ENCODE measurements at places on chromosomes 1 and 21.
A peak's percentile ranks its signal among the peaks of the same experiment; 100 is the strongest.

DNA sequence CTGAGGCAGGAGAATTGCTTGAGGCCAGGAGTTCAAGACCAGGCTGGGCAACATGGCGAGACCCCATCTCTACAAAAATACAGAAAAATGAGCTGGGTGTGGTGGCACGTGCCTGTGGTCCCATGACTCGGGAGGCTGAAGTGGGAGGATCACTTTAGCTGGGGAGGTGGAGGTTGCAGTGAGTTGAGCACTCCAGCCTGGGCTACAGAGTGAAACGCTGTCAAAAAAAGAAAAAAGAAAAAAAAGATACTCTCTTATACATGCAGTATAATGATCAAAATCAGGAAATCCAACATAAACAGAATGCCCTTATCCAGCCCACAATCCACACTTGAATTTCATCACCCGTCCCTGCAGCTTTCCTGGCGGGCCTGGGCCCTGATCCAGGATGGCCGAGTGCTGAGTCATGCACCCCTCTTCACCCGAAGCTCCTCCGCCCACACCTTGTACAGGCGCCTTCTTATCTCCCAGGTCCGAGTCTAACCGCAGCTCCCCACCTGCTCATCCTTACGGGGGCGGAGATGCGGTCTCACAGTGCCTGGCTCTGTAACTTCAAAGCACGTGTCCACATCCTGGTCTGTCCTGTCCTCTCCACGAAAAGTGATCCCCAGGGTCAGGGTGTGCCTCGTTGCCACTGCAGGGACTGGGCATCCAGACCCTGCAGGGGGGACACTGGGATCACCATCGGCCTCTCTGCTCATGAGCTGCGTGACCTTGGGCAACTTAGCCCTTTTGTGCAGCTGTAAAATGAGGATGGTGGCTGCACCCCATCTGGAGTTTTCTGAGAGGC lies 120.2 kb upstream of the SLC45A1 start:
- DNase-seq: no peak

DNA sequence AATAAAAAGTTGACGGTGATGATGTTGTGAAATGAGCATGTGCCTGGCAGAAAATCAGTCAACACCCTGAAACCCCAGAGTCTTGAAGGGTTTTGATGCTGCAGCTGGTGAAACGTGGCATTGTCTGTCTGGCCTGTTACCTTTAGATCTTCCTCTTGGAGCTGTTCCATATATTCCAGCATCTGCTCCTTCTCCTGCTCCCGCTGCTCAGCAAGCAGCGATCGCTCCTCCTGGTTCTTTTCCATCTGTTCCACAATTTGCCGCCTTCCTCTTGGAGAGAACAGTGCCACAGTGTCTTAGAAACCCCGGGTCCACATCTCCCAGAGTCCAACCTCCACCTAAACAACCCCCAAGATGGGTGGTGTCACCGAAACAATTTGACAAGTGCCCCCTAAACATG lies 15.7 kb downstream of the CFAP45 start:
- no peak for DNase-seq

GRCh38 chr21:42523941-42524340 lies 10.3 kb downstream of the SLC37A1 start:
- no peak for DNase-seq

- DNase-seq: no peak
These were observed 53.0 kb upstream of the PRELP start for GRCh38 chr1:203422656-203423055.

GRCh38 chr1:38243106-38243505 lies 196.5 kb upstream of the POU3F1 start:
- no peak for DNase-seq

DNA sequence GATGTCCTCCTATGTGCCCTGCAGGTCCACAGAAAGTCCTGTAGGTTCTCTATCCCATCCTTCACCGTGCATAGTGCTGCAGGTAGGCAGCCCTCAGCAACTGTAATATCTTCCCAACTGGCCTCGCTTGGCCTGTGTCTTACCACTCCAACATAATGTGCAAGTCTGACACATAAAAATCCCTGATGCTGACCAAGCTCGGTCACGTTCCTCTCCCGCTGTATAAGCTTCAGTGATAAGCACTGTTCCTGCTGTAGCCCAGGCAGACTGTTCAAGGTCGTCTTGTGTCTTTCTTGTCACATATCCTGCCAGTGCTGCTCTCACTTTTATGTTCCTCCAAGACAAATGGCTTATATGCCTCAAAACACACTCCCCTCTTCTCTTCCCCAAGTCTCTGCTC lies 19.4 kb upstream of the KCNE1 start:
- no peak for DNase-seq

DNA sequence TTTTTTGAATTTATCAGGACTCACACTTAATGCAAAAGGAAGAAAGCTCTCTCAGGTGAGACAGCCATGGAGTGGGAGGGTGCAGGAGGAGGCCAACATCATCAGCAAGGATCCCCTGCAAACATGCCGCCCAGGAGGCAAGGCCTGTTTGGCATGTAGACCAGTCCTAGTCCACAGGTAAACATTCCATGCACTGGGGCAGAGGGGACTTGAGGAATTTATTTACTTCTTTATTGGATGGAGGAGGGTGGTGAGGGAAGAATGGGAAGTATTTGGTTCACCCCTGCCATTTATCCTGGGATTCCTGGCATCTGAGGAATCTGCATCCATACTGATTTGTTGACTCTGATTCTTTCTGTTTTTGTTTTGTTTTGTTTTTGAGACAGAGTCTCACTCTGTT lies 1.5 kb upstream of the UQCRHL start:
- DNase-seq: no peak

DNA sequence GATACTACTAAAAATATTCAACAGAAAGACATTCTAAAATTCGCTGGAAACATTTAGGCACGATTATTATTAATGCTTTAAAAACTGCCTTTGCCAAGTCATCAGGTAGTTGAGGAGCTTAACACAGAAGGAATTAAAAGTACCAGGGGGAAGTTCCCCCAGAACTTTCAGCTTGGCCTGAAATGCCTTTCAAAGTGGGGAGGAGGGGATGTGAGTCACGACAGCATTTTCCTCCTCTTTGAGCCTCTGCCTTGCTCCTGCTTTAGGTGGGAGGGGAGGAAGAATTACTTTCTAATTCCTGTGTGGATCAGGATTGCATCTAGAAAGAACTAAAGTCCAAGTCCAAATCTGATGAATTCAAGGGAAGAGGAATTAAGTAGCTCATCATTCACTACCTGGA lies 183.7 kb downstream of the CLIC6 start:
- DNase-seq: no peak

GRCh38 chr1:23282957-23283356 lies 61.1 kb downstream of the HNRNPR start:
- DNase-seq: no peak

- no peak for DNase-seq
These were observed 565.4 kb downstream of the LMO4 start for GRCh38 chr1:87894062-87894461.

DNA sequence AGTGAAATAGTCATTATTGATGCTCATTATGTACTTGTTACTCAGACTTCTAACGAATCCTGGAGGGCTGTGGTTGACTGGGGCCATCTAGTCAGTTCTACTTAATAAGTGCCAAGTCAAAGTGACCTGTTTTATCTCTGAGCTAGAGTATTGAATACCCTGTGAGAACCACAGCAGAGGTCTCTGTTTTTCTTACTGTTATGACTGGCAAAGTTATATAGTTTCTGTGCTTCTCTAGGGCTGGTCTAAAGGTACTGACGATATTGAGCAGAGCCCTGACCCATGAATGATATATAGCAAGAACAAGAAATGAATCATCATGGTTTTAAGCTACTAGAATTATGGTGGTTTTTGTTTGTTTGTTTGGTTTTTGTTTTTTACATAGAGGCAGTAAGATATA lies 555.8 kb downstream of the PLA2G4A start:
- no peak for DNase-seq

GRCh38 chr1:223803211-223803610 lies 42.5 kb downstream of the TP53BP2 start:
- DNase-seq: no peak

- no peak for DNase-seq
These were observed 104.2 kb upstream of the SOX13 start for GRCh38 chr1:203968761-203969160.

GRCh38 chr1:3993619-3994375 lies 93.7 kb upstream of the C1orf174 start:
- DNase-seq: no peak

- DNase-seq: no peak
These were observed 67.2 kb downstream of the FAM163A start for GRCh38 chr1:179810367-179810715.

- no peak for DNase-seq
These were observed 7.2 kb upstream of the FBXO28 start for GRCh38 chr1:224106568-224107281.

DNA sequence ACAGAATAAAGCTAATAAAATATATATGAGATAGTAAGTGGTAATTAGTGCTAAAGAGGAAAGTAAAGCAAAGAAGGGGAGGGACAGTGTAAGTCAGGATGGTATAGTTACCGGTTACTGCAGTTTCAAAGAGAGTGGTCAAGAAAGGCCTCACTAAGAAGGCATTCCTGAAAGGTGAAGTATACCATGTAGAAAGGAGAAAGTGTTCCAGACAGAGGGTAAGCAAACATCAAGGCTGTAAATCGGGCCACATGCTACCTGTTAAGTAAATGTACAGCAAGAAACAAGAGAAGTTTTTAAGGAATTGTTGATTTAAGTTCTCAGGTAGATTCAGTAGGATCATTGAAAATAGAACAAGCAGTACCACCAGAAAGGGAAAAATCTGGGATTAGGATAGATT lies 9.7 kb downstream of the DESI2 start:
- no peak for DNase-seq

DNA sequence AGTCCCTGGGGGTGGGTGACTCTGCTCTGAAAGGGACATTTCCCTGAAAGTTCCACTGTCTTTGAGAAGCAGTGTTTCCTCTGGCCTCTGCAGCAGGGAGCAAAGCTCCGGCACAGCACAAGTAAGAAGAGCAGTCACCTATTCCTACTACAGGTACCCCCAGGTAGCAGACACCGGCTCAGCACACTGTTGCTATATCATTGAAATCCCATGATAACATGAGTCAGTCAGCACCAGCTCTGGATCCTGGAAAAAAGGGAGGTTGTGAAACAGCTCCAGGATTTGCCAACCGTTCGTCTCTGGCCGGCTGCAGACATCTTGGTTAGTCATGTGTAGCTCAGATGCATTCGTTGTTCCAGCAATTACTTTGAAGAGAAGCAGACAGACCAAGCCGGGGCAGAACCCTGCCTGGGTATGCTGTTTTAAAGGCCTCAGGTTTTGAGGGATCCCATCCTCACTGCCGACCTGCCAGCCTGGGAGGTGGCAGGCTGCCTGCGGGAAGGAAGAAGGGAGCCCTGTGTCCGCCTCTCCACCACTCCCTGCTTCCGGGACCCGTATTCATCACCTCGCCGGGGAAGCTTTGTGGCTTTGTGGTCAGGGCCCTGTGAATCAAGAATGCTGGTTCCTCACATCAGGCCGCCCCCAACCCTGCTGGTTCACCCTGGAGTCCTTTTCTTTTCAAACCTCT lies 139.2 kb downstream of the CLIC6 start:
- DNase-seq: peak; percentile 71

DNA sequence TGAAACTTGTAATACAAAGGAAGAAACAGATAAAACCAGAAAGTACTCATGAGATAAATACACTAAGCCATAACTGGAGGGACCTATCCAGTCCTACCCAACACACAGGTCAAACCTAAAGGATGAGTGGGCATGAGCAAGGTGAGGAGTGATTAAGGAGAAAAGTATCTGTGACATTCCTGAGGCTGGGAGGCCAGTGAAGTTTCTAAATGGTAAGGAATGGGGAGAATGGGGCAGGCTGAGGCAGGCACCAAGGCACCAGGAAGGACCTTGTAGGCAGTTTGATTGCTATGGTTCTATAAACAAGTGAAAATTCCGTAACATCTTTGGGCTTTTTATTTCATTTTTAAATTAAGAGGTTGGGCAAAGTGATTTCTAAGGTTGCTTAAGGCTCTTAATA lies 10.4 kb downstream of the DDX59 start:
- no peak for DNase-seq

- no peak for DNase-seq
These were observed 153.9 kb downstream of the FMN2 start for GRCh38 chr1:240245629-240246020.

GRCh38 chr1:108645564-108646184 lies 15.2 kb downstream of the HENMT1 start:
- no peak for DNase-seq

DNA sequence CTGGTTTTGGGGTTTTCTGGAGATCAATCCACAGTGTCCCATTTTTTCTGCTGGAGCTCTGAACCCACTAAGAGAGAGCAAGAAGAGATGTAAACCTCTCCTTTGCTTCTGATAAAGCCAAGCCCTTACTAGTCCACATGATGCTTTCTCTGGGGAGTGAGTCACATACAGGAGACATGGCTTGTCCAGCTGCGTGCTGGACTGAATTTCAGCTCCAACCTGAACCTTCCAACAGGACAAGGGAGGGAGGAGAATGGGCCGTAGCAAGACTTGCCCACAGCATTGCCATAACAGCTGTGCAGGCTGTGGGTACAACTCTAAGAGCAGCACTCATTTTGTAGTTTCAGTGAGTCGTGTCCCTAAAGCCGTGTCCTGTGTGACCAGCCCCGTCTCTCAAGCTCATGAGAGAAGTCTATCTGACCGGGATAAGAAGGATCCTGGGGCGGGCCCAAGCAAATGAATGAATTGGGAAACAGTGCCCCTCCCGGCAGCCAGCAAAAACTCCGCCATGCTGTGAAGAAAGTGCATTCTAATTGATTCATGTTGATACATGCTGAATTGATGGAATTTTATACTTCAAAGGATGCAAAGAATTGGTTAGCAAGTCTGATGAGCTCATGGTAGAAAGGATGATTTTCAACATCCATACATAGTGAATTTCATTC lies 195.2 kb downstream of the GABPA start:
- DNase-seq: no peak

- no peak for DNase-seq
These were observed 52.5 kb upstream of the DMRTB1 start for GRCh38 chr1:53406551-53407235.

DNA sequence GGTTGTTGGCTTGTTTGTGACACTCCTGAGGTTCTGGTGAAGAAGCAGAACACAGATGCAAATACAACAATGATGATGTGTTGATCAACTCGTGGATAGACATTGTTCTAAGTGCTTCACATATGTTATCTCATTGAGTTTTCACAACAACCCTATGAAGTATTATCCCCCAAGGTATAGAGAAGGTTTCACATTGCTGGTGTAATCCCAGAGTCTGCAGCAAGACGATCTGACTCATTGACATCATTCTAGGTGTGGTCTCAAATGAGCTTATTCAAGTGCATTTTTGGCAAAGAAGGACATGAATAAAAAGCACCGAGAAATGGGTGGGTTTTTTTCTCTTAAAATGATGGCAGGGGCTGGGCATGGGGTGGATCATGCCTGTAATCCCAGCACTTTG lies 64.1 kb upstream of the SCAF4 start:
- DNase-seq: no peak

DNA sequence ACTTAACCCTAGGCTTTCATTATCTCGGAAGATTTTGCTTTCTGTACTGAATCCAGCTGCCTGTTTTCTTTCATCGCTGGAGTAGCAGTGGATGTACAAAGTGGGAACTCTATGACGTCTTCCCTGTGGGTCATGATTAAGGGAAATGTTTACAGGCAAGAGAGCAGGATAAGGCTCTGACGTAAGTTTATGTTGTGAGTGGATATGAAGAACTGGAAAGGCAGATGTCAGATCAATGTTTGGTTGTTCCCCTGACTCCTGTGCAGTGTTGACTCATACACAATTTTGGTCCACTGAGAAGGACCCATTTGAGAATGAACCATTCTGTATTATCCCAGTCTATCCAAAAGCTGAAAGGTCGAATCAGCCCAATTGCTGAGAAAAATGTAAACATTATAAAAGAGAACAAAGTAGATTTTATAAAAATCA lies 292.4 kb downstream of the GRIK1 start:
- DNase-seq: no peak
